Stomach (tissue), 19 donors: ENCODE measurements at places on chromosomes 12 and 14.

GRCh38 chr14:34122650-34123049 is 171.8 kb upstream of the EGLN3 start:
- no peak for DNase-seq

DNA sequence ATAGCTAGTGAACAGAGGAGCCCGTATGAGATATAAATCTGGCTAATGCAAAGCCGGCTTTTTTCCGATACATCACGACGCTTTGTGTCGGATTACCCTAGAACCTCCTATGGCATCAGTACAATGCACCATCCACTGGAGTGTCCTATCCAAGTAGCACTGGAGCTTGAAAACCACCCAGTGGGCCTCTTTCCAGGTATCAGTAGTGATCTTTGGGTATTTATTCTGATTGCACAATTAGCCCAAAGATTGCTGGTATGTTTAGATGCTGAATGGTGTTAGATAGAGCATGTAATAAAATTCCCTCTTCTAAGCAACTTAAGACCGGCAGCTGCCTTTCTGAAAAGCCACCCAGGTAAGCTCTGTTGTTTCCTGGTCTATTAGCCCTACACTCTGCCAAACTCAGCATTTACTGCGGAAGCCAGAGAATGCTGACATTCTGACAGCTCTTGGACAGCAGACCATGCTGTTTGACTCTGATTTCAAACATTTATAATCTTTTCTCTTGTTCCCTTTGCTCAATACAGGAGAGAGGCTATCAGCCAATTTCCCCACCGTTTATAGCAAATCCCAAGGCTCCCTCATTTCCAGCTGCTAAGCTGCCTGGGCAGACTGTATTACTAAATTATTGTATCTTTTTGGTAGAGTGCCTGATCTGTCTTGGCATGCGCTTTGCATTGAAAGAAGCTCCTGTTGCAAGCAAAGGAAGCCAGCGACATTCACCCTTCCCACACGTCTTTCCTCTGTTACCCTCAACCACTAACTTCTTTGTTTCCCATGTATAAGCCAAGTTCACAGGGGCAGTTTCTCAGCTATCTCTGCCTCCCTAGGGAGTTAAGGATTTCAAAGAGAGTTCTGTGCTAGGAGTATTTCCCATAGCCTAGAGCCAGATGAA is 388.3 kb upstream of the GARIN6 start:
- no peak for DNase-seq

GRCh38 chr12:102465762-102466560 is 14.4 kb downstream of the IGF1 start:
- no peak for DNase-seq

GRCh38 chr14:85071447-85071846 is 458.5 kb upstream of the FLRT2 start:
- peak; percentile 9 for DNase-seq

GRCh38 chr14:102778338-102779083 is 1.3 kb downstream of the TRAF3 start:
- peak; percentile 56 for DNase-seq

GRCh38 chr12:51048661-51049251 is 629 bp downstream of the LETMD1 start:
- no peak for DNase-seq

DNA sequence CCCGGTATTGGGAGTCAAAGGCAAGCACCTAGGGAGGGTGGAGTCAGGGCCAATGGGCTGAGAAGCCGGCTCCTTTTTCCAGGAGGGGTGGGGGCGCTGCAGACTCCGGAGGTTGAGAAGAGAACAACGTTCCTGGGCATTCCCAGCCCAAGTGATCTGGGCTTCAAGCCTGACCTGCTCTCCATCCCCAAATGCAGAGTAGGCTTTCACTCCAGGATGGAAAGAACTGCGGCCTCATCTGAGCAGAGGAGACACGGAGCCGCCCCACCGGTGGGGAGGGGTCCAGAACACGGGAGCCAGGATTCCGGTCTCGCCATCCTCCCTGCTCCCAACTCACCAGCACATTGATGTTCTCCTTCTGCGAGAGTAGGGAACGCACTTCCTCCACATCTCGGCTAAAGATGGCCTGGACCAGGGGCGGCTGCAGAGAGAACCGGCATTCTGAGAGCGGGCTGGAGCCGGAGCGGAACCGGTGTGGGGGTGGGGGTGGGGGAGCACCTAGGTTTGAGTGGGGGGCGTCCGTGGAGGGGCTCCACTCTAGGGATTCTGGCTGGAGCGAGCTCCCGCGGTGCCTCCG is 605 bp downstream of the ANKRD52 start:
- peak; percentile 49 for DNase-seq
